ENCODE measurements at places on chromosomes 3 and 15. TPM values are rescaled to one million over a fixed set of nuclear protein-coding genes. Genes with fewer than 3 reads are reported as not detected.

DNA sequence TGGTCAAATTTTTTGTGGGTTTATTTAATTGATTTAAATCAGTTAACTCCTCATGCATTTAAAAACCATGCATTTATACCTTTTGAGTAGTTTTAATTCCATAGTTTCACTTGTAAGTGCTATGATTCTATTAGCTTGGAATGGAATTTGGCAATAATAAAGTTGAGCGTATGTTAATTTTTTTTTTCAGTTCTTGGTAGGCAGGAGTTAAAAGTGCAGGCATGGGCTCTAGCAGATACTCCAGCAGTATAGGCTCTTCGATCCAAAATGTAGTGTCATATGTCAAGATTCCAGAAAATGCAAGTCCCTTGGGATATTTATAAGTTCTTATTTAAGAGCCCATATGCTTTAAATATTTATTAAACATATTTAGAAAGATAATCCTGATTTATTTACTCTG, 70.3 kb downstream of the LYSMD4 start:
- no peaks in the 10 kb centered on the region for H3K27me3 ChIP-seq
- no peak overlapping the region for H3K4me3 ChIP-seq
- peaks cover 3% of the 10 kb centered on the region for H3K36me3 ChIP-seq

Gene GABRB3
- polyA plus RNA-seq: 1.9 TPM

GRCh38 chr3:120092474-120092873, 1.8 kb downstream of the GSK3B start:
- peaks cover 13% of the 10 kb centered on the region for H3K4me1 ChIP-seq
- H3K27me3 ChIP-seq: no peaks in the 10 kb centered on the region
- no peak for DNase-seq
- H3K4me3 ChIP-seq: peak overlapping the region; percentile 87
- H3K27ac ChIP-seq: no peak overlapping the region

DNA sequence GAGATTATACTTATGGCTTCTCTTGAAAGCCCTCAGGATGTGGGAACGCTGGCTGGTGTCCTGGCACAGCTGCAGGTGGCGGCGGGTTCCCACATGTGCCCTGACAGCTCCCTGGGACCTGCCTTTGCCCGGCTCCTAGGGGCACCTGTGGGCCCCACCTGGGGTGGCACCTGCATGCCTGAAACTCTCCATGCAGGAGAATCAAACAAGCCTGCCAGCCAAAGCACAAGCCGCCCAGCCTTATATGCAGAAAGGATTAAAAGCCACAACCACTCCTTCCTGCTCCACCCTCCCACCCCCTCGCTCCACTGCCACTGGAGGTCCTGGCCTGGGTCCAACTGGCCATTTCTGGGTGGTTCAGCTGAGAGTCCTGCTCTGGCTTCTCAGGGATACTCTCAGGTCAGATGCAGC, 18.1 kb downstream of the TRPM1 start:
- no peak overlapping the region for H3K27ac ChIP-seq
- H3K27me3 ChIP-seq: no peaks in the 10 kb centered on the region
- H3K36me3 ChIP-seq: no peaks in the 10 kb centered on the region
- DNase-seq: peak; percentile 27
- peaks cover 20% of the 10 kb centered on the region for H3K4me1 ChIP-seq

Gene ITIH4
- polyA plus RNA-seq: 40.8 TPM
